ENCODE measurements at places on chromosomes 3 and 15. TPM values are rescaled to one million over a fixed set of nuclear protein-coding genes. Genes with fewer than 3 reads are reported as not detected.

The GPR149 gene
- not detected for total RNA-seq

The HRG gene
- not detected for total RNA-seq

The EXD1 gene
- not detected for total RNA-seq

The LMAN1L gene
- 7.9 TPM for total RNA-seq

The LDHAL6B gene
- total RNA-seq, result not detected

The MKRN3 gene
- 0.32 TPM for total RNA-seq

The KIF9 gene
- 11.7 TPM for total RNA-seq

The EIF2B5 gene
- total RNA-seq, result 33.4 TPM

The CD80 gene
- total RNA-seq, result 0.46 TPM

The ST3GAL6 gene
- total RNA-seq, result 87.0 TPM

The MAGEF1 gene
- total RNA-seq, result 30.2 TPM

GRCh38 chr15:42908538-42908937 is 12.0 kb downstream of the TTBK2 start:
- no peak for DNase-seq

DNA sequence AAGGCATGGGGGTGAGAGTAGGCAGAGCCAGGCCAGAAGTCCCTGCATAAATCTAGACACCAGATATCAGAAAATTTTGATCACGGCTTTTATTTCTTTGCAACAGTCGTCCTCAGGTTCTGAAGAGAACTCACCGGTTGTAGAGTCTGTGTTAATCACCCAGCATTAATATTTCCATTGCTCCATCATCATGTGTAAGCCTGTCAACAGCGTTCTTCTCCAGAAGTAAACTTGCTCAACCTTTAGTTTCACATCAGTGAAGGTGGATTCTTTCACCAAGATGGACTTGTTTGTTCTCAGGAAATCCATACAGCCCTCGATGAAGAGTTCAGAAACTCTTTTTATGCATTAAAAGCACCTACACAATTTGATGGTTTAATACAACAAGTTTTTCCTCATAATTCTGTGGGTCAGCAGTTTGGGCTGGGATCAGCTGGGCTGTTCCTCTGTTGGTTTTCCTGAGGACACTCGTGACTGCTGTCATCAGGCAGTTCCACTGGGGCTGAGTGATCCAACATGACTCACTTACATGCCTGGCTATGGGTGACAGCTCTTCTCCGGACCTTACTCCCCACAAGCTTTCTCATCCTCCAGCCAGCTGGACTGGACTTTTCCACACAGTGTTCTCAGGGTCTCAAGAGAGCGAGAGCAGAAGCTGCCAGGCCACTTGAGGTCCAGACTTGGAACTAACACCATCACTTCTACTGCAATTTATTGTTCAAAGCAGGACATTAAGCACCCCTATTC is 303.4 kb downstream of the ZNF621 start:
- no peak for DNase-seq

DNA sequence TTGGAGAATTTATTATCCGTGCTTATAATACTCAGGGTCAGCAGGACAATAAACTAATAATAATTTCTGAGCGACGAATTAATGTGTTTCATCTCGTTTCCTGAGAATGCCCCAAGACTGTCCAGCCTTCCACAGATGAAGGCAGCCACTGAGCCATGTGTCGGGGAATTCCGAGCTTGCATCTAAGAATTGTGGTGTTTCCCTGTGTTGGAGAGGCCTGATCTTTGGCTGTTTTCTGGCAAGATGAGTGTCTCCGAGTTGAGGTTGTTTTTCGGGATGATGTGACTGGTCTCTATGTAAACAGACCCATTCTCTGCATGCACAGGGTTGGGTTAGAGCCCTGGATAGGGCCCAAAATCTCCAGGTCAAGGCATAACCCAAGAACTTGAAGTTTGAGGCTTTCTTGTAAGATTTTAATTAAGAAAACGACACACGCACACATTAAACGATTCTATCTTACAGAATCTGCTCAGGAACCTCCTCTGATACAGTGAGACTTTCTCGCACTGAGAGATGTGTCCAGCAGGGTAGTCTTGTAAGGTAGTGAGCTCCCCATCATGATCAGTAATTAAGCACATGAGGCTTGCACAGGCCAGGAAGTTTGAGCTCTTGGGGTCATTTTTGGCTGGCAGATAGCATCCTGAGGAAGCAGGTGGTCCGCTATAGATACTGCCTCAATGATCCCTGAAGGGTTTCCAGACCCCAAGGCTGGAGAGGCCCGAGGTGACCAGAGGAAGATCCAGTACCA is 14.4 kb downstream of the FGD5 start:
- peak; percentile 57 for DNase-seq

GRCh38 chr3:86958534-86958933 is 32.4 kb downstream of the VGLL3 start:
- no peak for DNase-seq

DNA sequence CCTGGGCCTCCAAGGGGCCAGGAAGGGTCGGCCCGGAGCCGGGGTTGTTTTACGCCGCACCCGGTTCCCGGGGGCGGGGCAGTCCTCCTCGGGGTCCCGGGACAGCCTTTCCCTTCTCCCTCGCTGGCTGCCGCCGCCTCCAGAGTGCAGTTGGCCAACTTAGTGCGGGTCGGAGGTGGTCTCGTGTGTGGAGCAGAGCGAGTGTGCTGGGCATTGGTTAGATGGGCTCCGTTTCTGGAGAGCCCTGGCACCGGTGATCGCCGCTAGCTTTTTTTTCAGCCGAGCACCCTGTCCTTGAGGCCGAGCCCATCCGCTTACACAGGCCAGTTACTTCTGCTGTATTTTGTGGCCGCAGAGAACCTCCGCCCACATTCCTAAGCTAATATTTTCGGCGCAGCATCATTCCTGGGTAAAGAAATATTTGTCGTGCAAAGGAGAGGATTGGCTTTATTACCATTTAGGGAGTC is 585 bp downstream of the KIF23 start:
- no peak for DNase-seq

GRCh38 chr15:23854203-23854911 is 167.3 kb upstream of the NDN start:
- DNase-seq, result no peak

DNA sequence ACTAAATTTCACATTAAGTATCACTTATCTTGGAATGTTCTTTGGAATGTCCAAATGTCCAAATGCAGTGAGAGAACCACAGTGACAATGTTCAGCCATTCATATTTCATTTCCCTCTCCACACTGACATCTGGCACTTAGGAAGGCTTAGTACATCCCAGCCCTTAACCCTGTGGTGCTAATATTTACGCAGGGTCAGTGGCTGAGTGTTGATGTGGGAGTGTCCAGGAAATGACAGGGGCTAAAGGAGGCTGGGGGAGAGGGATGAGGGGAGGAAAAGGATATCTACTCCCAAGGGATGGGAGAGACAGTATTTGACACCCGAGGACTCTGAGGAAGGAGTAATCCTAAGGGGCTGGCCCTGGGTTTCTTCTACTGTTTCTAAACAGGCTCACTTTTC is 14.1 kb upstream of the CCR4 start:
- DNase-seq, result peak; percentile 15

- peak; percentile 96 for DNase-seq
Measured at GRCh38 chr3:122793568-122794416, at the start of gene HSPBAP1. Gene HSPBAP1 (minus strand): TSS chr3:122793831. CDS start chr3:122793680, 151 bp downstream.

- no peak for DNase-seq
Measured at GRCh38 chr3:70110066-70110465, 110.5 kb downstream of the SAMMSON start.

DNA sequence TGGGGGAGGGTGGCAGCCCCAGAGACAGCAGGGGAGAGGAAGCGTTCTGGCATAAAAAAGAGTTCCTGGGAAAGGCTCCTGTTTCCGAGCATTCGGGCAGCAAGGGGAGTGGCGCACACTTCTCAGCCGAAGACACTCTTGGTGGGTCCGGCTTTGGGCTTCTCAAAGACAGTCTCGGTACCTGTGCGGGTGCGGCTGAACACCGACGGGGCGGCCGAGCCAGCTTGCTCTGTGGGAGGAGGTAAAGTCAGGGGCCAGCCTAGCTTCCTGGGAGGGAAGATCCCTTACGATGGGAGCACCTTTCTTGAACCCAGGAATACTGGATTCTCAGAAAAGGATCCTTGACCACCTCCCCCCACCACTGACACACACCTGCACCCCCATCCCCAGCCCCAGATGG is 1.6 kb downstream of the MUSTN1 start:
- no peak for DNase-seq

- peak; percentile 87 for DNase-seq
Measured at GRCh38 chr3:3799173-3800079, at the start of gene LRRN1. Gene LRRN1 (plus strand): TSS chr3:3799431. CDS start chr3:3844642, 45,211 bp downstream.

- no peak for DNase-seq
Measured at GRCh38 chr15:42503825-42504224, 8.4 kb downstream of the SNAP23 start.

DNA sequence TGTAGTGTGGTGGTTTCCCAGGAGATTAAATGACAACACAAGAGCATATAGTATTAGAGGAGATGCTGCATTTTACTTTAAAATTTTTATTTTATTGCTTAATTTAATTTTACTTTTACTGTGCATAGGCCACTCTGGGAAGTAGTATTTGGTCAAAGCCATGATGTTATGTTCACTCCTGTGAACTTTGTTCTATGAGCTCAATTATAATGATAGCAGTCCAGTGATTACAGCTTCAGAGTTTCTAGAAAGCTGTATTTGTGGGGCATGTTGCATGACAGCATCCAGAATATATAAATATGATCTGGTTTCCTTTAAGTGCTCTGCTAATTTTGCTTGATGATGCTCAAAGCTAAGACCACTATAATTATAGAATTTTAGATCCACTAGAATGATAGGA is 338.6 kb downstream of the NSUN3 start:
- DNase-seq, result no peak

- DNase-seq, result no peak
Measured at GRCh38 chr3:119352863-119353527, 58.8 kb downstream of the ARHGAP31 start.

DNA sequence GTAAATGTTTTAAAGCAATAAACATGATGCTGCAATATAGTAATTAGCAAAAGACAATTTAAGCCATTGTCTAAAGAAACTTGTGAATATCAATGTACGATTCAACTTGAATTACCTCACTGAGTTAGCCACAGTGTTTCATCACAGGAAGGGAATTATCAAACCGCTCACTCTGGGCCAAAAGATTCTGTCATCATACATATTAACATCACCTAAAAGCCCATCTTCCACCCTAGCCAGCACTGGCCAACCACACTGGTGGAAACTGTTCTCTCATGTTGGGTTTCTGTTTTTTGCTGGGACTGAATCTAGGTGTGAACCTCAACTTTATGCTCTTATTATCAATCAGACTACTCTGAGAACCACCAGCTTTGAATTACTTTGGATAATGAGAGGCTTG is 497.7 kb upstream of the THBS1 start:
- DNase-seq, result no peak

GRCh38 chr3:95514260-95514659 is 1300.1 kb upstream of the EPHA6 start:
- DNase-seq, result no peak

- no peak for DNase-seq
Measured at GRCh38 chr3:55564726-55565125, 77.6 kb upstream of the WNT5A start.

- DNase-seq, result no peak
Measured at GRCh38 chr15:89490814-89491315, 5.5 kb downstream of the RHCG start.

- DNase-seq, result no peak
Measured at GRCh38 chr3:143349455-143349854, 229.9 kb downstream of the CHST2 start.

- peak; percentile 78 for DNase-seq
Measured at GRCh38 chr3:190497811-190498210, 16.1 kb upstream of the IL1RAP start.

- no peak for DNase-seq
Measured at GRCh38 chr3:14433106-14433505, 30.7 kb downstream of the SLC6A6 start.

DNA sequence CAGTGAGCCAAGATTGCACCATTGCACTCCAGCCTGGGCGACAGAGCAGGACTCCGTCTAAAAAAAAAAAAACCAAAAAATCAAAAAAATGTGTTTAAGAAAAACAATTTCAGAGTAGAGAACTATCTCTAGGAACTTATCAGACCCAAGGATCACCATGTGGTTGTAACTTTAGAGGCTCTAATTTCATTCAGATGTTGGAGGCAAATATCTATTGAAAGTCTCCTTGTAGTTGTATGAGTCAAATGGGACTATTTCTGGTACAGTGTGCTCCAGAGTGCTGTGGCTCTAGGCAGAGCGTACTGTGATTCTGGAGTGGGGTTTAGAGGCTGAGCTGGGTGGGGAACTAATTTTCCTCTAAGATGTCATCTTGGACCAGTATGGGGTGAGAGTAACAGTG is 398.7 kb downstream of the SHQ1 start:
- DNase-seq, result no peak

DNA sequence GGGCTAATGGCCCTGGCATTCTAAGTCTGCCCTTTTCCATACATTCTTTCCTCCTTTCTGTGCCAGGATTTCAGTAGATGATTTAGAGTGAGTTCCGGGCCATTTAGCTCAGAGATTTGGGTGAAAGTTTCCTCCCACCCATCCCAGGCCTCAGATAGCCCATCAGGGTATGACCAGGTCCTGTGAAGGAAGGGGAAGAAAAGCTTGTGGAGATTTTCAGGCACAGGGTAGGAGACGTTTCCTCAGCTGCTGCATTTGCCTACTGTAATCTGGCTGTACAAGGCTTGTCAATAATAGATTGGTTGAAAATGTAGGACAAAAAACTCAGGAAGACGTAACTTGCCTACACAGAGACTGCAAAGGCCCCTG is 63.2 kb upstream of the BCL6 start:
- no peak for DNase-seq

- no peak for DNase-seq
Measured at GRCh38 chr3:184805351-184806038, 6.5 kb upstream of the VPS8 start.

Data from cardiac septum (tissue), 1 donor.